ENCODE measurements at places on chromosomes 7 and 10. TPM values are rescaled to one million over a fixed set of nuclear protein-coding genes. Genes with fewer than 3 reads are reported as not detected.

GRCh38 chr10:115136616-115137015 lies 43.5 kb downstream of the ATRNL1 start:
- DNase-seq: no peak

DNA sequence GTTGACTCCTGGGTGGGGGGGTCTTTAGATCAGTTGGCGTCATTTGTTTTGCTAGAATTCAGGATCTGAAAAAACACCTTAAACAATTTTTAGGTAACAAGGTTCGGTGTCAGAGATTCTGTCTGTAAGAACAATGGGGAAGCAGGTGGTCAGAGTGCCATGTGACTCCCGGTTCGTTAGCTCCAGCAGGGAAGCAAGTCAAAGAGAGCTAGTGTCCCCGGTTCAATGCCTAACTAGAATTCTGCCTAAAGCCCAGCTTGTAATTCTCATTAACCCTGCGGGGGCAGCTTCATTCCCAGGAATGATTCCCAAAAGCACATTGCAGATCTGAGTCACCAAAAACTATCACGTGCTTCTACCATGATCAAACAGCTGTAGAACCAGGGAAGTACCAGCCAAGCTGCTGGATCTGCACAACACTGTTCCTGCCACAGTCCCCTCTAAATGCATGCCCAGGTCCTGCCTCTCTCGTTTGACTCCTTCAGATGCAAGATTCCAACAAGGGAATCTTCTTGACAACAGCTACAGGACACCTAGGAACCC lies 664.3 kb upstream of the CELF2 start:
- no peak for DNase-seq

The CABCOCO1 gene
- 0.35 TPM for total RNA-seq

The CNTNAP2 gene
- total RNA-seq: 1.3 TPM

The PRKCQ gene
- 0.35 TPM for total RNA-seq
